Activated naive CD4-positive, alpha-beta T cell treated with anti-CD3 and anti-CD28 coated beads for 36 hours (primary cell): ENCODE measurements at places on chromosomes 2 and 18. TPM values are rescaled to one million over a fixed set of nuclear protein-coding genes. Genes with fewer than 3 reads are reported as not detected.

- no peak overlapping the region for H3K4me3 ChIP-seq
- H3K27ac ChIP-seq, result no peak overlapping the region
- DNase-seq, result no peak
- H3K27me3 ChIP-seq, result no peaks in the 10 kb centered on the region
- H3K36me3 ChIP-seq, result no peaks in the 10 kb centered on the region
Measured at GRCh38 chr2:209091056-209091455, 332.8 kb upstream of the MAP2 start.

- H3K36me3 ChIP-seq, result no peaks in the 10 kb centered on the region
- H3K27ac ChIP-seq, result no peak overlapping the region
- no peaks in the 10 kb centered on the region for H3K4me1 ChIP-seq
- no peak overlapping the region for H3K4me3 ChIP-seq
Measured at GRCh38 chr2:235641956-235642355, 148.1 kb downstream of the AGAP1 start.

GRCh38 chr2:29187926-29188325, 72.7 kb downstream of the CLIP4 start:
- peaks cover 4% of the 10 kb centered on the region for H3K4me1 ChIP-seq
- no peaks in the 10 kb centered on the region for H3K27me3 ChIP-seq
- H3K4me3 ChIP-seq, result no peak overlapping the region
- no peak overlapping the region for H3K27ac ChIP-seq
- DNase-seq, result no peak

- no peak overlapping the region for H3K4me3 ChIP-seq
- no peak overlapping the region for H3K27ac ChIP-seq
- H3K36me3 ChIP-seq, result peaks cover 35% of the 10 kb centered on the region
- H3K27me3 ChIP-seq, result no peaks in the 10 kb centered on the region
- peaks cover 41% of the 10 kb centered on the region for H3K4me1 ChIP-seq
- DNase-seq, result no peak
Measured at GRCh38 chr18:12836551-12836950, 47.5 kb downstream of the PTPN2 start.

GRCh38 chr2:211396815-211397214, 840.4 kb downstream of the CPS1 start:
- H3K27me3 ChIP-seq, result no peaks in the 10 kb centered on the region
- H3K4me1 ChIP-seq, result no peaks in the 10 kb centered on the region
- H3K4me3 ChIP-seq, result no peak overlapping the region
- no peaks in the 10 kb centered on the region for H3K36me3 ChIP-seq
- H3K27ac ChIP-seq, result no peak overlapping the region

DNA sequence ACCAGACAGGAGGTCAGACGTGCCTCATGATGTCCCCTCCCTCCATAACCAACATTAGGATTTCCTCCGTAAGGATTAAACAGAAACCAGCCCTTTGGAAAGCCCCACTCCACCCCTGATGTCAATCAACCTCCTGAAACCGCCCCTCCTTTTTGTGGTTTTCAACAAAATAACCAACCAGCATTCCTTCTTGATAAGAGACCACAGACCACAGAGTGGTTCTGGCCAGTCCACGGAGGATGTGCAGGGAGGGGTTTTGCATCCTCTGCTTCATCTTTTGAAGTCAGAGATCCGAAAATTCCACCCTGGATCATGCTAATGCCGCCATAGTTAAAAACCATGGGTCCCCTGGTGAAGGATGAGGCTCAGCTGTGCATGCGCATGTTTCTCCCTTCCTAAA, 180.0 kb upstream of the CCDC150 start:
- H3K4me3 ChIP-seq, result no peak overlapping the region
- H3K27me3 ChIP-seq, result peaks cover 25% of the 10 kb centered on the region
- no peaks in the 10 kb centered on the region for H3K36me3 ChIP-seq
- no peak overlapping the region for H3K27ac ChIP-seq

GRCh38 chr2:1543776-1544477, 130.7 kb downstream of the TPO start:
- no peaks in the 10 kb centered on the region for H3K27me3 ChIP-seq
- peaks cover 13% of the 10 kb centered on the region for H3K4me1 ChIP-seq
- DNase-seq, result no peak
- H3K4me3 ChIP-seq, result no peak overlapping the region
- no peak overlapping the region for H3K27ac ChIP-seq

DNA sequence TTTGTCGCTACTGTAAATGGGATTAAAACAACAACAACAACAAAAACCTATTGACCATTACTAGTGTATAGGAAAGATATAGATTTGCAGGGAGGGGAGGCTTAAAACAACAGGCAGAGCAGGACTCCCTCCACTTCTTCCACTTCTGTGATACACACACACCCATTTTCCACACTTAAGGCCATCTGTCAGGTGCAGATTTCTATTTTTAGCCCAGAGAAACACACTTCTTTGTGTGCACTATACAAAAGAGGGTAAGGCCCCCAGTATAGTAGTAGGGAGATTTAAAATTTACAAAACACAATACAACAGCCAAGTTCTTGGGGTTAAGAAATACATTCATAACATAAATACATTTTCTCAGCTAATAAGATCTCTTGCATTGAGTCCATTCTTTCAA, 22.4 kb downstream of the PTPN2 start:
- H3K4me1 ChIP-seq, result peaks cover 54% of the 10 kb centered on the region
- no peak overlapping the region for H3K4me3 ChIP-seq
- no peak overlapping the region for H3K27ac ChIP-seq

- no peaks in the 10 kb centered on the region for H3K36me3 ChIP-seq
- H3K27ac ChIP-seq, result no peak overlapping the region
- no peaks in the 10 kb centered on the region for H3K27me3 ChIP-seq
- DNase-seq, result no peak
- no peaks in the 10 kb centered on the region for H3K4me1 ChIP-seq
Measured at GRCh38 chr2:238698072-238698352, 149.9 kb upstream of the TWIST2 start.

- H3K36me3 ChIP-seq, result no peaks in the 10 kb centered on the region
- H3K27ac ChIP-seq, result no peak overlapping the region
- no peak for DNase-seq
- H3K4me3 ChIP-seq, result no peak overlapping the region
- H3K4me1 ChIP-seq, result no peaks in the 10 kb centered on the region
Measured at GRCh38 chr2:46378616-46379015, 81.4 kb downstream of the EPAS1 start.

GRCh38 chr2:128505150-128505490, 186.5 kb upstream of the HS6ST1 start:
- H3K4me1 ChIP-seq, result no peaks in the 10 kb centered on the region
- H3K36me3 ChIP-seq, result no peaks in the 10 kb centered on the region
- no peak overlapping the region for H3K4me3 ChIP-seq
- no peak for DNase-seq
- H3K27ac ChIP-seq, result no peak overlapping the region

- no peaks in the 10 kb centered on the region for H3K36me3 ChIP-seq
- no peaks in the 10 kb centered on the region for H3K27me3 ChIP-seq
- no peaks in the 10 kb centered on the region for H3K4me1 ChIP-seq
- DNase-seq, result no peak
Measured at GRCh38 chr2:212364112-212364985, 174.3 kb downstream of the ERBB4 start.

Gene LAMA3
- 0.05 TPM for total RNA-seq

Gene CCDC121
- total RNA-seq, result 0.17 TPM
